Stimulated activated CD4-positive, alpha-beta T cell treated with anti-CD3 and anti-CD28 coated beads, Interleukin-2, amount 100 ng/mL, for 24 hours (primary cell): ENCODE measurements at places on chromosomes 5 and 9.
A peak's percentile ranks its signal among the peaks of the same experiment; 100 is the strongest.

GRCh38 chr9:111276431-111277128, 53.4 kb downstream of the OR2K2 start:
- no peak for DNase-seq

DNA sequence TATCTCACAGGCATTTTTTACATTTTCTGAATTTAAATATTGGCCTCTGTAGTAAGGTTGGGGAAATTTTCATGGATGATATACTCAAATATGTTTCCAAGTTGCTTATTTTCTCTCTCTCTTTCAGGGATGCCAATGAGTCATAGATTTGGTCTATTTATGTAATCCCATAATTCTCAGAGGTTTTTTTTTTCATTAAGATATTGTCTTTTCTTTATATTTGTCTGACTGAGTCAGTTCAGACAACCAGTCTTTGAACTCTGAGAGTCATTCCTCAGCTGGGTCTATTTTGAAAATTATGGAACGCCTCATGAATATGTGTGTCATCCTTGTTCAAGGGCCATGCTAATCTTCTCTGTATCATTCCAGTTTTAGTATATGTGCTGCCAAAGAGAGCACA, 223.2 kb downstream of the PCSK1 start:
- DNase-seq, result no peak

GRCh38 chr5:58504766-58505165, 13.5 kb downstream of the GAPT start:
- no peak for DNase-seq

DNA sequence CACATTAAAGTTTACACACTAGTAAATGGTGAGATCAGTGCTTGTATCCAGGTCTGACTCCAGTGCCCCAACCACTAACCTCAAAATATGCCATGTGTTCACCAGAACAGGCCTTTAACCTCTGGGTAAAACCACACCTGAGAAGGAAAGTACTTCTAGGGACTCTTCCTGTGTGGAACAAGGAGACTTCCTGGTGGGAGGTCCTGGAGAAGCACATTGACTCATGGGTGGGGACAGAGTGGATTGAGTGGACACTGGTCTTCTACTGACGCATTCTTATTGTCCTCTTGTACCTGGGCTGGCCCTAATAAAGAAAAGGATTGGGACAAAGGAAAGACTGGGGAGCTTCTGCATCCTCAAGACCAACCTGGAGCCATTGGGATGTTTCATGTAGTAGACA, 43.4 kb downstream of the ANGPTL2 start:
- no peak for DNase-seq

GRCh38 chr5:153530357-153531143, 40.1 kb downstream of the GRIA1 start:
- DNase-seq, result no peak

DNA sequence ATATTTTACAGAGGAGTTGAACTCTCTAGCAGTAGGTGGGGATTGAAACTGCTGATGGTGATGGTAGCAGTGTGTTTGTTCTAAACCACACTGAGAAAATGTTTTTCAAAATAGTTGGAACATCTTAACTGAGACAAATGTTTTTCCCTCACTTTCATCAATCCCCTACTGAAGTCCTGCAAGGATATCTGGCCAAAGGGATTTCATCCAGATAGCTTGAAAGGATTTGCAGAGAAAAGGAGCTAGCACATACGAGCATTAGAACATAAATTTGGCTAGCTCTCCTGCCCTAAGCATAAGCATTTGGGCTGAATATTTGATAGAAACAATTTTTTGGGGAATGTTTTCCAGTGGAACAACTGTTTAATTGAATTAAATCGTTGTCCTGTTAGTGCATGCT, 153.9 kb downstream of the CDH9 start:
- no peak for DNase-seq

GRCh38 chr5:172830275-172830799, 3.7 kb upstream of the ERGIC1 start:
- no peak for DNase-seq

GRCh38 chr9:128254855-128255759, 20.7 kb downstream of the GOLGA2 start:
- peak; percentile 70 for DNase-seq

- DNase-seq, result no peak
Observed at GRCh38 chr5:54206580-54207229, 103.7 kb downstream of the ARL15 start.

- DNase-seq, result no peak
Observed at GRCh38 chr9:105296877-105297287, 52.4 kb downstream of the SLC44A1 start.

- DNase-seq, result no peak
Observed at GRCh38 chr5:133890776-133891280, 77.6 kb downstream of the C5orf15 start.

DNA sequence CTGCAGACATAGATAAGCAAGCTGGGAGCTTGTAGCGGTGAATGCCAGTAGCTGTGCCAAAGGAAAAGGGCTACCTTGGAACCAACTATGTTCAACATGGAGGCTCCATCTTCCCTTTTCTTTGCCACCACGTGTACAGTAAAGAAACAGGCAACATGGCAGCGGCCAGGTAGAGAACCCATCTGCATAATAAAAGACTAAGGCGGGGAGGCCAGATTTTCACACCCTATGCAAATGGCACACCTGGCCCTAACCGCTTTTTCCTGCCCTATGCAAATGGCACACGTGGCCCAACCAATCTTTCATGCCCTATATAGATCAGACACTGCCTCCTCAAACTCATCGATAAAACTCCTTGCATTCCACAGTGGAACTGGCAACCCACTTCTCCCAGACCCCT, 477.5 kb upstream of the EDIL3 start:
- no peak for DNase-seq

DNA sequence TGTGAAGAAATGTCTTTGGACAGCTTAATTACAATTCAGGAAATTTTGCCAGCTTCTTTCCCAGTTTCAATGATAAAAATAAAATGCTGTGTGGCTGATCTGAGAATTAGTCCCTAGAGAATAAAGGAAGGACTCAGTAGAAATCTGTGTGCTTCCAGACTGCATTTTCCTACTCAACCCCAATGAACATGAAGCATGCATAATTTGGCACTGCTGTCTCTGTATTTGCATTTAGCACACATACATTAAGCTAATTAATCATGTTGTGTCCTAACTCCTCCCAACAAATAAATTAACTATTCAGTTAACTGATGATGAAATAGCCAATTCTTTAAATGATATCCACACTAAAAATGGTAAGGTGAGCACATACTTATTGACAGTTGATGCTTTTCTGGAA, 380.0 kb upstream of the RORB start:
- no peak for DNase-seq

GRCh38 chr5:58455480-58455879, 4.4 kb downstream of the PLK2 start:
- DNase-seq, result no peak
